ENCODE measurements at places on chromosomes 2 and 18. TPM values are rescaled to one million over a fixed set of nuclear protein-coding genes. Genes with fewer than 3 reads are reported as not detected.

The PKDCC gene
- total RNA-seq = 147 TPM

The PROKR1 gene
- 1.2 TPM for total RNA-seq

The GPR45 gene
- total RNA-seq = not detected

The CCDC68 gene
- 0.58 TPM for total RNA-seq

The ITGAV gene
- total RNA-seq = 47.1 TPM

The CRYBA2 gene
- total RNA-seq = not detected

The HOXD13 gene
- 0.31 TPM for total RNA-seq
